ENCODE measurements at places on chromosomes 5 and 9.

DNA sequence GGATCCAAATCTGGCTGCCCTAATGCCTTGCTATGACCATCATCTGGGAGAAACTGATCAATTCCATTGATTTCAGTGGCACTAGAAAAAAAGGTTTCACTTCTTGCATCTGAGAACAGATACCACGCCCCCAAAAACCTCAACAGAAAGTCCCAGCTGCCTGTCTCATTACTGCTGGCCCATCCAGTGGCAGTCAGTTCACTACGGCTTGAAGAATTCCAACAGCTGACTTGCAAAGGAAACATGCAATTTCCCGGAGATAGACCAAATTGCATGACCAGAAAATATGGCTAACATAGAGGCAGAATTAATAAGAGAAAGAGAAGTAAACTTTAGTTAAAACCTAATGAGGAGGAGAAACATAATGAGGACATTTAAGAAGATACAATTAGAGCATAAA, 48.6 kb downstream of the UGCG start:
- DNase-seq = no peak

DNA sequence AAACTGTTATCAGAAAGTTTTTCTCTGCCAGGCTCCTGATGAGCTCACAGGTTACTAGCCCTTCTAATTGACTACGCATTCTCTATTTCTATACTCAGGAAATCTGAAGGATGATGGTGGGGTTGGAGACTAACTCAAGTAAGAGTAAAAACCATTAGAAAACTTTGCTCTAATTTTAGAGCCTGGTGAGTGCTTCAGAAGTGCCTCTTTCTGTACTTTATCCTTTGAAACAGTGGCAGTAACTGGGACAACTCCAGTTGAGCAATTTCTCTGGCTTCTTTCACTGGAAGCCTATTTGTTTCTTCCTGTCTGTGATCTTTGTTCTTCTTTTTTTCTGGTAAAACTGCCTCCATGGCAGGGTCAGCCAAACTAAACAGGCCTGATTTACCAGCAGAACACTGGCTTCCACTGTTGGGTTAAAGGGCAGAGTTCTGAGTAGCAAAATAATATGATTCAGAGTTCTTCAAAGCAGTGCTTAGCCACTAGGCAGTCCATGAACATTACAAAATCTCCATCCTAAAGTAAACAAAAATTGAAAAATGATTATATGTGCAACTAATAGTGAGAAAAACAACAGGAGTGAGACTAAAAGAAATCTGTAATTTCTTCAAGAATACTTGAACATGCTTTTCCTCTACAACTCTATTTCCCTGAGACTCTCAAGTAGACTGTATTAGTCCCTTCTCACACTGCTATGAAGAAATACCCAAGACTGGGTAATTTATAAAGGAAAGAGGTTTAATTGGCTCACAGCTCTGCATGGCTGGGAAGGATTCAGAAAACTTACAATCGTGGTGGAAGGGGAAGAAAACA, 79.8 kb downstream of the MROH2B start:
- no peak for DNase-seq

DNA sequence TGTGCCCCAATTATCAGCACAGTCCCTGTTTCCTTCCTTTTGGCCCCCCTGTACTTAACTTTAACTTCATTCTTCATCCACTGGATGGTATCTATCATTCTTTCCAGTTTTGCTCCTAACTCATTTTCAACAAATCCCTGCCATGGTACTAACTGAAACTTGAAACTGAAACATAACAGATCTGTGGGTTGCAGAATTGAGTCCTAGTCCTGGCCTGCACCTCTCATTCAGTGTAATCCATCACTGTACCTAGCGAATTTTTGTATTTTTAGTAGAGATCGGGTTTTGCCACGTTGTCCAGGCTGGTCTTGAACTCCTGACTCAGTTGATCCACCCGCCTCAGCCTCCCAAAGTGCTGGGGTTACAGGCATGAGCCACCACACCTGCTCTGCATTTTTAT, 15.3 kb upstream of the PIK3R1 start:
- no peak for DNase-seq

DNA sequence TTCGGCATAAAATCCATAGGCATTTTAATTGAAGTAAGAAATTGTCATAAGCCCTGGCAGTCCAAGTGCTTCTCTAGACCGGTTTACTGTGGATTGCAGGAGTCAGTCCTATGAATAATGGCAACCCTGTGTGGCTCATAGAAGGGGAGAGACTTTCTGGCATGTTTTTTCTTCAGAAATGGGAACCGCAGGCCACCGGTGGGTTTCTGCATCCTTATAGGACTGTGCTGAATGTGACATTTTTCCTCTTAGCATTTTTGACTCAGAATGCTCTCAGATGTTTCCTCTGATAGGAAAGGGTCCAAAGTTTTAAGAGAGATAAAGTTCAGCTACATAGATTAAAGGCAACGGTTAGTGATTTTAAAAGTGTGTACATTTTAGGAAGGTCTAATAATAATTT, 6.3 kb downstream of the DAPK1 start:
- DNase-seq = no peak
